ENCODE measurements at places on chromosomes 7 and 10.
A peak's percentile ranks its signal among the peaks of the same experiment; 100 is the strongest.

DNA sequence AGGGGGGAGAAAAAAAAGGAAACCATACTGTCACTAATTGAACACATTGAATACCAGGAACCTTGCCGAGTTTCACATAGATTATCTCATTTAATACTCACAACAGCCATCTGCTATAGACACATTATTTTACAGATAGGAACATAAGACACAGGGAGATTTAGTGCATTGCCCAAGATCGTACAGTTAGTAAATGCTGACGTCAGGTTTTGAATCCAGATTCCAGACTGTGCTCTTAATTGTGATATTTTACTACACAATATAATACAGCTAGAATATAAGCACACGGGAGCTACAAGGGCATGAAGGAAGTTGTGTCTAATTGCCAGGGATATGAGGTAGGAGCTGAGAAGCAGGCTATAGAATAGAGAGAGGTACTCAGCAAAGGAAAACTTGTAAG lies 93.9 kb upstream of the MINDY3 start:
- DNase-seq: no peak

DNA sequence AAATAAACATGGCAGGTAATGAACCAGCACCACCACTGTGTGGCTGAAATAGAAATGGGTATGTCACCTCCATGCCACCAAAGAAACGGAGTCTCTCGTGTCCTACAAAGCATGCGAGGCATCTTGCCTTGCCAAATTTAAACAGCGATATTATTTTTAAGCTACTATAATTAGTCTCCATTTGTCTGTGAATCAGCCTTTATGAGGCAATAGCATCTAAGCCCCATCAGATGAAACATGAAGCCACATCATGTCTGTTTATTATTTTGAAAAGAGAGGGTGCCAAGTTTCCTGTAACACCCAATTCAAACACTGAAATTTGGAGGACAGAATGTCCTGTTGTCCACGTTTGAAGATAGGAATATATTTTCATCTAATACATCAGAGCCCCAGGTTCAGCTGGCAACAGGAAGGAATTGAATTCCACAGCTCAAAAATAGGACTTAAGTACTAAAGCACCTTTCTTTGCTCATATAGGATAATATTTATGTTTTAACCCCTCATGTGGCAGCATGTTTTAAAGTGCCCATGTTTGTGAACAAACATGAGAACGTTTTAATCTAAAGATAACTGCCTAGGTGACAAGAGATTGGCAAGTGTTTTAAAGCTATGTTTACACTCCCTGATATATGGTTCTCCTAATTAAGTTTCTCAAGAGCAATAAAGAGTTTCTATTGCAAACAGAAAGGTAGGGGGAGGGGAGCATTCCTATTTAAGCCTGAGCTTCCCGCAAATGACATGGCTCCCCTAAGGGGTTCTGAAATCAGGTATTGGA lies 86.8 kb downstream of the SORBS1 start:
- DNase-seq: no peak

- DNase-seq: no peak
These were observed 125.6 kb downstream of the DNAJB6 start for GRCh38 chr7:157462419-157462771.

- no peak for DNase-seq
These were observed 151.5 kb upstream of the PDE1C start for GRCh38 chr7:32221736-32222135.

GRCh38 chr10:120961795-120962755 lies 110.9 kb downstream of the WDR11 start:
- DNase-seq: no peak

DNA sequence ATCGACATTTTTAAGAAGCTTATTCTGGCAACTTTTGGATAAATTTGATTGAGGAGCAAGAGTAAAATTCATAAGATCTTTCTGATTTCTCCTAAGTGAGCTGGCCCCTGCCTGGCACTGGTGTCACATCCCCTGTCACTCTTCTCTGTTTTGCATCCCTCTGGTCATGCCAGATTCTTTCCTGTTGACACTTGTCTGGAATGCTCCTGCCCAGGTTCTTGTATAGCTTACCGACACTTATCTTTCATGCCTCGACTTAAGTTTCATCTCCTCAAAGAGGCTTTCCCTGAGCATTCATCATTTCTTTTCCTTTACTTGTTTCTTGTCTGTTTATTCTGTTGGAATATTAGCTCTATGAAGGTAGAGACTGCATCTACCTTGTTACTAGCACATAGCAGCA lies 22.2 kb upstream of the AASS start:
- no peak for DNase-seq

- DNase-seq: no peak
These were observed 307.6 kb upstream of the PHYHIPL start for GRCh38 chr10:58868736-58869435.

DNA sequence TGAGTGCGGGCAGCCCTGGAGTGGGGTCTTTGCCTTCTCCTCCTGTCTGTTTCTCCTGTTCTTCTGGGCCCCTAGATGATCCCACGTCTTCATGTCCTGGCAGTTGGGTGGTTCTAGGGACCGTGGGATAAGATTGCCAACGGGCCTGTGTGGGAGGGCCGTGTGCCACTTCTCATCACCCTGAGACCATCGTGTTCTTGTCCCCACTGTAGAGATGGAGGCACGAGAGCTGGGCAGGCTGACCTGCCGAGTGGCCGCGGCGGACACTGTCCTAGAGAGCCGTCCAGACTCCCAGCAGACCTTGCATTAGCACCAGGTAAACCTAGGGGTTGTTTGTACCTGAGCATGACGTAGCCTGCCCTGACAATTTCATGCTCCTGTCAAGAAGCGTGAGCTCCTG lies 18.5 kb upstream of the UBE3C start:
- peak; percentile 48 for DNase-seq

- no peak for DNase-seq
These were observed 97.8 kb downstream of the HIPK2 start for GRCh38 chr7:139679731-139680594.

- DNase-seq: no peak
These were observed 172.6 kb upstream of the THSD7A start for GRCh38 chr7:12004581-12004980.

GRCh38 chr10:24027107-24027506 lies 181.8 kb upstream of the KIAA1217 start:
- no peak for DNase-seq

- DNase-seq: no peak
These were observed 77.2 kb upstream of the PDGFA start for GRCh38 chr7:596819-597182.

GRCh38 chr7:74015670-74016069 lies 12.3 kb upstream of the ELN start:
- DNase-seq: no peak

DNA sequence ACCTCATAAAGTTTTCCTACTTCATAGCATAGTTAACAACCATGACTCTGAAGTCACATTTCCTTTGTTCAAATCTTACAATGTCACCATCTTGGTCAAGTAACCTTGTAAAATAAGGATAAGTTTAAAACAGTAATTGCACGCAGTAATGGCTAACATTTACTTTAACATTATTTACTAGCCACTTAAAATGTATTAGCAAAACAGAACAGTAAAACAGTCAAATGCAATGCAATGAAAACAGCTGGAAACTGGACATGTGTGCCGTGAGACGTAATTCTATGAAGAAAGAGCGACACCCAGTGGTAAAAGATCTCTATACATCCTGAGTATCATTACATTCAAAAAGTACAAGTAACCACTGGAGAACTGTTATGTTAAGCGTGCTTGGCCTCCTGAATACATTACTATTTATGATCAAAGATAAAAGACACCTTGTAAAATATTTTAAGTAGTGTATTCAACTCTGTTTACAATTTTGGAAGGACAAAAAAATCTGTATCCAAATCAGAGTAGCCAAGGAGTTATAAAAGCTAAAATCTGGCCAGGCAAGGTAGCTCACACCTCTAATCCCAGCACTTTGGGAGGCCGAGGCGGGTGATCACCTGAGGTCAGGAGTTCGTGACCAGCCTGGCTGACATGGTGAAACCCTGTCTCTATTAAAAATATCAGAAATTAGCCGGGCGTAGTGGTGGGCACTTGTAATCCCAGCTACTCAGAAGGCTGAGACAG lies 27.2 kb downstream of the ATE1 start:
- no peak for DNase-seq

DNA sequence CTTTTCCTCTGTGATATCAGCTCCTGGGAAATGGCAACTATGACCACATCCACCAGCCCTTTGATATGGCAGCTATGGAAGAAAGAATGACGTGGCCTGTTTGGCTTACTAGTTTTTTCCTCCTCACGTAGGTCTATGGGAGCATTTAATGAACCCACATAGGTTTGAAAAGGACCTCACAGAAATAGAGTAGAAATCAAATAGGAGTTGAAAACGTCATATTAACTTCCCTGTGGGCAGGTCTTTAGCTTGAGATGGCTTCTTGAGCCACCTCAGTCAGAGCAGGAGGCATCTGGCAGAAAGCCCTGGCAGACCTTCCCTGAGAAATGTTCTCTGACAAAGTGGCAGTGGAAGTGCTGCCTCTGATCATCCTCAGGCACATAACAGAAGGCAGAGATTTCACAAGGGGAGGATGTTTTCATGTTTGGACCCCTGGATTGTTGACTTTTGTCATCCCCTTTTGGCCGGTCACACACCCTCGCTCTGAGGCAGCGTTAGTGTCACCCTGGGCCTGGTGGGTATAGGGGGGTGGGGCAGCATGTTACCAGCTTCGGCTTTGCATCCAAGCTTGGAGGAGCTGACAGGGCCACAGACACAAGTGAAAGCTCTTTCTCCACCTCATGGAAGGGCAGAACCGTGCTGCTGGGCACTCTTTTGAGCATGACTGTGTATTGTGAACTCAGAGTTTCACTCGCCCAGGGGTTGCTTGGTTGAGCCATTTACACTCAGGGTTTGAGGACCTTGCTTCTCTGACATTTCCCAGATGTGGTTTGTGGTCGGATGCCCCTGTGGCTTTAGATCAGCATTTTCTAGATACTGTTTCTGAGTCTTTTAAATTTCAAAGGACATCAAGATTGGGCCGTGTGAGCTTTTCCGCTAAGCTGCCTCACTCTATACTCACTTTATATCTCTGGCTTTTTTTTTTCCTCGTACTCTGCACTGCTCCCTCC lies 184.2 kb downstream of the STK31 start:
- DNase-seq: no peak

- no peak for DNase-seq
These were observed 37.7 kb downstream of the ARHGAP19 start for GRCh38 chr10:97254694-97255093.

- no peak for DNase-seq
These were observed 5.8 kb upstream of the AMZ1 start for GRCh38 chr7:2681929-2682799.

DNA sequence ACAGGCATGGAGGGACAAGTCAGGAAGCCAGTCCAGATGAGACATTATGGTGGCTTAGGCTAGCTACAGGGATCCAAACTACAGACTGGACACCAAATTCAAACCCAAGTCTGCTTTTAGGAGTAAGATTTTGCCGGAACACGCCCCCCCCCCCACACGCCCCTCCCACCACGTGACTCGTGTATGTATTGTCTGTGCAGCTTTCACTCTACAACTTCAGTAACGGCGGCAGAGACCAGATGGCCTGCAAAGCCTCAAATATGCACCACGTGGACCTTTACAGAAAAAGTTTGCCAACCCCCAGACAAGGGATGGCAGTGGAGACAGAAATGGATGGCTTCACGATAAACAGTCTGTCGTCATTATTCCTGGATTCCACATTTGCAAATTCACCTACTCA lies 14.5 kb downstream of the HIPK2 start:
- no peak for DNase-seq
